Myocyte (in vitro differentiated cells): ENCODE measurements at places on chromosomes 2 and 18. TPM values are rescaled to one million over a fixed set of nuclear protein-coding genes. Genes with fewer than 3 reads are reported as not detected.

DNA sequence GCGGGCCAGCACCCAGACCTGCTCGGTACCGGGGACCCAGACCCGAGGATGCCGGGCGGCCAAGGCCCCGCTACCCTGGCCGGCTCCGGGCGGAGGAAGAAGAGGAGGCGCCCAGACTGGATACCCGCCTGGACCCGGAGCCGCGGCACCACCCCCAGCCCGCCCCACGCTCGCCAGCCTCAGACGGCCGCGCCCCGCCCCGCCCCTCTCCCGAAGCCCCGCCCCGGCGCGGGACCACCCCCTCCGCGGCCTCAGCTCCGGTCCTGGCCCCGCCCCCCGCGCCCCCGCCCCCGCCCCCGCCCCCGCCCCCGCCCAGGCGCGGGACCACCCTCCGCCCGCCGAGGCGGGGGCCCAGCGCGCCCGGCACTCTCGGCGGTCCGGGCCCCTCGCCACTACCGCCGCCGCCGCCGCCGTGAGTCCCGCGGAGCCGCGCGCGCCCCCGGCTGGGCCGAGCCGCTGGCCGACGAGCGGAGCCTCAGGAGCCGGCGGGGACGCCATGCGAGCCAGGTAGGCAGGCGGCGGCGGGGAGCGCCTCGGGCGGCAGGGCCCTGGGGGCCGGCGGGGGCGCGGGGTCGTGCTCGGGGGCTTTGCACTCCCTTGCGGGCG, at the start of gene SH3BP4:
SH3BP4 (plus strand) TSS at position 354 of the 606 bp plus-strand sequence. CDS start 82,986 bp downstream, outside the sequence.
- peak; percentile 78 for DNase-seq

DNA sequence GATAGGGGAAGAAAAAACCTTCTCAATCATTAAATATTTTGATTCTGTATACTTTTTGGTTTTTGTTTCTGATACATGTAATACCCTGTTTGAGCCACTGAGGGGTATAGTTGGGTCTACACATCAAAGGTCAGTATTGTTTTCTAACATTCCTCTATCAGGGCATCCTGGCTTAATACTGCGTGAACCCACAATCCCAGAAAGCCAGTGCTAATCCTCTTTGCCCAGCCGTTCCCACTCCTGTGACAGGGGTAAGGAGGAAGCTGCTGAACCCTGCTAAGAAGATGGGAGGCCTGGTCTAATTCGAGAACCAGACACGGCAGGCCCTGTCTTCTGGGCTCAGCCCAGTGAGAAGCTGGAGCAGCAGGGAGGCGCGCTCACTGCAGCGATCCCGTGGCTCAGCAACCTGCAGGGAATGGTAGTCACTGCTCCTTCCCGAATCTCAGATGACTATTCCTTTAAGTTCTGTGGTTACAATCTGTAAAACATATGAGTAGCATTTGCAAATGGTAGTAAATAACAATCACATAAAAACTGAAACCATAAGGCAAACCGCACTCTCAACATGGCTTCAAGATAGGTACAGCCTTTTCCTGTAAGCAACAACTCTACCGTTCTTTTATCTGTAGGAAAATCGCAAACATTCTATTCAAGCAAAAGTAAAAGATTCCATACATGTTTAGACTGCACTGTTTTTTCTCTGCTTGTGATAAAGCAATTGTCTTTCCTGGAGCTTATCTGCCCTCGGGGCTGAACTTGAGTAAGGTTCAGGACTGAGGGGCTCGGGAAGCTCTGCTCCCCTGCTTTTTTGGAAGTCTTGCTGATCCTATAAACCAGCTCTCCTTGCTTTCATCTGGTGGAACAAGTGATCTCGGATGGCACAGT, 87.0 kb downstream of the EPB41L3 start:
- DNase-seq, result no peak

Gene LBH
- 28.8 and 130 TPM in 2 replicates for total RNA-seq

DNA sequence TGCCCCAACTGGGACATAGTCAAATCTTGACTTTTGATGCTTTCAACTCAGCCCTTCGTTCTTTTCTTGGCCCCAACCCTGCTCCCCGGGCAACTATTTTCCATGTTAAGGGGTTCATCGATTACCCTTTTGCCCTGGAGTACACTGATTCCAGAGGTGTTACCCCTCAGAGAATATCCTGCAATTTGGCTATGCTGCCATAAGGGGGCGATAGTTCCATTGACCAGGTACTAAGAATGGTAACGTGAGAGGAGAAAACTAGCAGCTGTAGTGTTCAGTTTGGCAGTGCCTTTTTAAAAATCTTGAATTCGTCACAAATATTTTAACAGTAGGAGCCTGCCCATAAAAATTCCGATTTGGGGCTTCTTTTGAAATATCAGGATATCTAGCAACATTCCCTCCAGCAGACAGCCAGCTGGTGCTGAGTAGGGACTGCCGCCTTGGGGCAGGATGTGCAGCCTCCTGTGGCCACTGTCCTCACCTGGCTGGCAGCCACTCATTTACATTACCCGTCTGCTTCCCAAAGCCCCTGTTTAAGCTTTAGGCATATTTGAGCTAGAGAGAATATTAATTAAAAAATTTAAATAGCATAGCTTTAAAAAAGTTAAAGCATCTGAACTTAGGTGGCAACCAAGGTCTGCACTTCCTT, 146.3 kb upstream of the SKOR2 start:
- DNase-seq, result no peak

GRCh38 chr2:216354306-216354705, 18.0 kb downstream of the MARCHF4 start:
- no peak for DNase-seq

GRCh38 chr2:20222014-20222768, 2.7 kb downstream of the SDC1 start:
- DNase-seq, result no peak

Gene OTOS
- not detected in 2 replicates for total RNA-seq

GRCh38 chr2:148642891-148643416, 1.6 kb upstream of the EPC2 start:
- no peak for DNase-seq

DNA sequence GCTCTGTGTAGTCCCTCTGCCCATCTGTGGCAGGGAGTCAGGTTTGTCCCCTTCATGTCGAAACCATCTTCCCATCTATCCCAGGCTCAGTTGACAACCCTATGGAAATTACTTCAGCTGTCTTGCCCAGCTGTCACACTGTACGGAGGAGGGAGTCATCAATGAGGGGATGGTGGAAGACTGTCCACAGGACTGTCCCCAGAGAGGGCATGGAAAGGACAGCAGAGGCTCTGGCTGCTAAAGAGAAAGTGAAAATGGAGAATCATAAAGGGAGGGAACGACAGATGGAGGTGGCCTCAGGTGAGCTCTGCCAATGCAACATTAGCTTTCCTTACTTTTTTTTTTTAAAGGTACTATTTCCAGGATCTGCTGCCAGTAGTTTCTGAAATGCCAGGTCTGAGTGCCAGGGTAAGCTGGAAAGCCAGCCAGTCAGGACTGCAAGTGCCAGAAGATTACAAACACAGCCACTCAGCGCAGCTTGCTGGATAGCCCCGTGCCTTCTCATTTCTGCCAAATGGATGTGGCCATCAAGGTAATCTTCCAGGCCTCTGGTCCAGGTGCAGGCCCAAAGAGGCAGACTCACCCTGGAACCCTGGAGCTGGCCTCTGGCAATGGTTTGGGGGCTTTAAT, 192.8 kb downstream of the AGPS start:
- peak; percentile 61 for DNase-seq

Gene PECR
- 12.3 and 13.7 TPM in 2 replicates for total RNA-seq

Gene CRYGD
- total RNA-seq, result not detected in 2 replicates

Gene LOXHD1
- not detected in 2 replicates for total RNA-seq
